T-helper 9 cell (primary cell): ENCODE measurements at places on chromosomes 16 and 17.
A peak's percentile ranks its signal among the peaks of the same experiment; 100 is the strongest.

DNA sequence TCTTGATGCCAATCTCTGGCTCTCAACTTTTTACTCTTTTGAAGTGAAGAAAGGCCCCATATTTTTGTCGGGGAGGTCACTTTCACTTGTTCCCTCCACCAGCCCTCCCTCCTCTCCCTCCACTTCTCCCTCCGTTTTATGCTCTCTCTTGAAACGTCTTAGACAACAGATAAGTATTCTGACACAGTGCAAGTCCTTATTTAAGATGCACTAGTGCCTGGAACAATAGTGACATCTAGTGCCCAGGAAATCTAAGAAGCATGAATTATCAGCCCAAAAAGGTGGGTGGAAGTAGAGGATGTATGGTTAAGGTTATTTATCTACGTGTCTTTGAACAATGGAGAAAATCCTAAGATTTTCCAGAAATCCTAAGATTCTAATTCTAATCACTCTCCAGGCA, 17.9 kb downstream of the PSME3IP1 start:
- DNase-seq: no peak

DNA sequence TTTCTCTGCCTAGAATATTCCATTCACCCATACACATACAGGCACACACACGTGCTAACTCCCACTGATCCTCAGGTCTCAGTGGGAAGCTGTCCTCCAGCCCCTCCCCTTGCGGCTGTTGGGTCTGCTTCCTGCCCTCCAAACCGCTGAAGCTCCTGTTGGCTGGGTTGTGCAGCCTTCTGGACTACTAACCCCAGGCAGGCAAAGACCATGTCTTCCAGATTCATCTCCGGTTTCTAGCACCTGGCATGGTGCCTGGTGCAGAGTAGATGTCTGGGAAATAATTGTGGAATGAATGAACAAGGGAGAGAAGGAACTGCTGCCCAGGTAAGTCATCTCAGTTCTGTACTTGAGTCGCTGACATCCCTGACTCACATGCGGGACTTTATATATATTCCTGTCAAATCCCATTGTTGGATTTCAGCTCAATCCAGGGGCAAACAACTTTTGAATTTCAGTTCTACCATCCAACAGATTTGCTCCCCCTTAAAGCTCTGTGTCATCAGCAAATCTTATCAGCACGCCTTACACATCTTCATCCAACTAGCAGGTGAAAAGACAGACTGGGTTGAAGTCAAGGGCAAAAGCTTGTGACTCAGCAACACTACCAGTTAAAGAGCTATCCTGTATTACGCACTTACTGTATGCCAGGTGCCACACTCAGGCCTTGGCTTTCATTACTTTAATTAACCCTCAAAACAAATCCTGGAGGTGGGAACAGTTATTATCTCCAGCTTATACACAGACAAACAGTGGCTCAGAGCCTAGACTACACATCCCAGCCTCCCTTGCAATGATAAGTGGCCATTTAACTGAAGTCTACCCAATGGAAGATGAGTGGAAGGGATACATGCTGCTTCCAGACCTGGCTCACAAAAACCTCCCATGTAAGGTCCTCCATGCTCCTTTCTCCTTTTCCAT, 51.1 kb downstream of the SRCIN1 start:
- DNase-seq: no peak

GRCh38 chr17:36657763-36658490, 56.5 kb downstream of the MRM1 start:
- no peak for DNase-seq

- DNase-seq: peak; percentile 63
These were observed 72.2 kb downstream of the ZNF778 start for GRCh38 chr16:89289428-89290395.

DNA sequence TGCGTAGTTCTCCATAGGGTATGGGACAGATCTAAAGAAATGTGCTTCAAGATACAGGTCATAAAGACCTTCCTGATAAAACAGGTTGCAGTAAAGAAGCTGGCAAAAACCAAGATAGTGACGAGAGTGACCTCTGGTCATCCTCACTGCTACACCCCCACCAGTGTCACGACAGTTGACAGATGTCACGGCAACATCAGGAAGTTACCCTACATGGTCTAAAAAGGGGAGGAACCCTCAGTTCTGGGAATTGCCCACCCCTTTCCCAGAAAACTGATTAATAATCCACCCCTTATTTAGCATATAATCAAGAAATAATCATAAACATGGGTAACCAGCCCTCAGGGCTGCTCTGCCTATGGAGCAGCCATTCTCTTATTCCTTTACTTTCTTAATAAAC, 46.3 kb downstream of the CLEC19A start:
- DNase-seq: no peak

GRCh38 chr16:5885521-5885920, 787.9 kb upstream of the EEF2KMT start:
- DNase-seq: no peak

- DNase-seq: no peak
These were observed 3.3 kb upstream of the CACNG5 start for GRCh38 chr17:66831383-66832210.

- DNase-seq: no peak
These were observed 231.1 kb downstream of the SOX9 start for GRCh38 chr17:72351884-72352346.

DNA sequence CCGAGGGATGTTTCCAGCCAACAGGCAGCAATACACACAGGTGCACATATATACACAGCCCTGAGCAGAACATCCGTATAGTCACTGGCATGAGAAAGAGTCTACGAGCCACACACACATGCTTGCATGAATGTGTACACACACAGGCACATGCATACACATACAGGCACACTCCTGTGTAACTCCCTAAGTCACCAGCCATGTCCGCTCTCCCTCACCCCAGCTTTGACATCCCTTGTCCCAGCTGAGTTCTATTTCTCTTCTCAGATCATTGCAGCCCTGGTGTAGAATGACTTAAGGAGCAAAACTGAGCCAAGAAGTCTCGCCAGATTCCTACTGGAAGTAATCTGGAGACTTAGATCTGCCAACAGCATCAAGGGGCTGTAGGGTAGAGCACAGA, 13.1 kb downstream of the CDRT4 start:
- no peak for DNase-seq

- no peak for DNase-seq
These were observed 643.7 kb downstream of the MAF start for GRCh38 chr16:78956859-78957258.

DNA sequence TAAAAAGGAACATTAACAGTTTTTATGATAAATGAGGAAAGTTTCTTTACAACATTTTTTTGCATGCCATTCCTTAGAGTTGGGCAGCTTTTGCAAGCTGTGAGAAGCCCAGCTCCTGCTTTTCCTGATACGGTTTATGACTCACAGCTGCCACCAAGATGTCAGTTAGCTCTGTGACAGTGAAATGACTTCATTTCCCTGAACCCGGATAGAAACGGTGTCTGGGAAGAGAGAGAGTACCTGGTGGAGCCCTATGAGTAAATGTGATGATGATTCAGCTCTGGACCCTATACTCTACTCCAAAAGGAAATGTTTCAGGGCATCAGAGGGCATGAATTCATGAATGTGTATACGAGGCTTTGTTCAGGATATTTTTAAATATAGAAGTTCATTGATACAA, 366.3 kb upstream of the HSBP1 start:
- DNase-seq: no peak

DNA sequence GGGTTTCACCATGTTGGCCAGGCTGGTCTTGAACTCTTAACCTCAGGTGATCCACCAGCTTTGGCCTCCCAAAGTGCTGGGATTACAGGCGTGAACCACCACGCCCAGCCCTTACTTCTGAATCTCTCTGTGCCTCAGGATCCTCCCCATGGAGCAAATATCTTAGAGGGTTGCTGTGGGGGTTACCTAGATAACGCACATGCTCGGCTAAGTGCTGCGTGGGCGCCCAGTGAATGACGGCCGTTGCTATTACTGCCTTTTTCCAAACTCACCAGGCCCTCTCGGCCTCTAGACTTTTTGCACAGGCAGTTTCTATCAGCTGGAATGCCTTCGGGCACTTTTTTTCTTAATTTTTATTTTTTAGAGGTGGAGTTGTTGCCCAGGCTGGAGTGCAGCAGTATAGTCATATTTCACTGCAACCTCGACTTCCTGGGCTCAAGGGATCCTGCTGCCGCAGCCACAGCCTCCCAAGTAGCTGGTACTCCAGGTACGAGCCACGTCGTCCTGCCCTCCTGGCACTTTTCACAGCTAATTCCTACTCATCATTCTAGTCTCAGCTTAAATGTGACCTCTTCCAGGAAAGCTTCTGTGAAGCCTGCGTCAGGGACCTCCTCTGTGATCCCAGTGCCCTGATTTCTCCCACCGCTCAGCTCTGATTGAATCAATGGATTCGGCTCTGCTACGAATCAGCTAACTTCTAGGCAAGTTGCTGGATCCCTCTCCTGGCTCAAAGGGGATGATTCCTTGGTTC, 8.6 kb downstream of the CCDC102A start:
- DNase-seq: no peak

DNA sequence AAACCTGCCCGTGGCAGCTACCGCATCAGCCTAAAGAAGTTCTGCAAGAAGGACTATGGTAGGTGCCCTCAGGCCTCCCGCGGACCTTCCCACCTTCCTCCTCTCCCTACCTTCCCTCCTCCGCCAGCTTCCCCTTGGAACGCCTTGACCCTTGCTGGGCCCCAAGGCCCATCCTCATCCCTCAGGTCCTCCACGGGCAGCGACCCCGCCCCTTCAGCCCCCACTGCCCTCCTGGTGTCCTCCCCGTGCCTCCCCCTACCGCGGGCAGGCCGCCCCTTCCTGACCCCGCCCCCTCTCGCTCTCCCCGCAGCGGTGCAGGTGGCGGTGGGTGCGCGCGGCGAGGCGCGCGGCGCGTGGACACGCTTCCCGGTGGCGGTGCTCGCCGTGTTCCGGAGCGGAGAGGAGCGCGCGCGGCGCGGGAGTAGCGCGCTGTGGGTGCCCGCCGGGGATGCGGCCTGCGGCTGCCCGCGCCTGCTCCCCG, 1.4 kb upstream of the TBC1D24 start:
- no peak for DNase-seq

- peak; percentile 28 for DNase-seq
These were observed 232.8 kb downstream of the SEC14L1 start for GRCh38 chr17:77373299-77374169.

DNA sequence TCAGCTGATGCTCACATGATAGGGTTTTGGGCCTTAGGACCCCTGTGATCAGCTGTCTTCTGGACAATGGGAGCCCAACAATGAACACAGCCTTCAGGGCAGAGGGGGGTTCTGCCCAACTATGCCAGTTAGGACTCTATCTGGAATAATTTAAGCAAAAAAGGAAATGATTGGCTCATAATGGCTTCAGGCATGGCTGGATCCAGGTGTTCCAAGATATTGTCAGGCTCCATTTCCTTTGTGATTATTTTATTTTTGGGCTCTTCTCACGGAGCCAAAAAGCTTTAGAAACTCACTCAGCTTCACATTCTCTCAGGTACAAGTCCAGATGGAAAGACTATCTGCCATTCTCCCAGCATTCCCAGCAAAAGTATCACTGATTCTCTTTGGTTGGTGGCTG, 2.9 kb upstream of the MT2A start:
- DNase-seq: no peak

- DNase-seq: no peak
These were observed 113.3 kb downstream of the FTO start for GRCh38 chr16:53817117-53817755.

GRCh38 chr17:63697341-63698286, 2.3 kb downstream of the LIMD2 start:
- peak; percentile 76 for DNase-seq

- DNase-seq: no peak
These were observed 72.0 kb downstream of the MSI2 start for GRCh38 chr17:57328109-57328882.

DNA sequence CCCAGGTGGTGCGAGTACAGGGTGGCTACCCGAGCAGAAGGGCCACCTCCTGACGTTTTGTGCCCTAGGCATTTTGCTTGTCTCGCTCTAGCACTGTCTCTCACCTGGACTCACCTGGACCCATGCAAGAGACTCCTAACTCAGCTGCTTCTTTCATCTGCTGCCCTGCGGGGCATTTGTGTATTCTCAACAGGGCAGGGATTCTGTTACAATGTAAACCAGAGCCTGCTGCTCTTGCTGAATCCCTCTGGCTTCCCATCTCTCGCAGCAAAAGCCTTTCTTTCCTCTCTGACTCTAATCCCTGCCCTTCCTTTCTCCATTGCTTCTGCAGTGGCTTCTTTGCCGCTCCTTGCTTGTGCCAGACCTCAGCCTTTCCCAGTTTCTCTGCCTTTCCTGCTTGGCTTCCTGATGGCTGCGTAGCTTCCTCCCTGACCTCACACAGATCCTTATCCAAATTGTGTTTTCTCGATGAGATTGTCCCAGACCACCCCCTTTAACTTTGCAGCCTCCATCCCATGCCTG, 10.2 kb downstream of the ARSG start:
- no peak for DNase-seq

GRCh38 chr16:84075376-84075775, 32.8 kb upstream of the SLC38A8 start:
- DNase-seq: no peak

DNA sequence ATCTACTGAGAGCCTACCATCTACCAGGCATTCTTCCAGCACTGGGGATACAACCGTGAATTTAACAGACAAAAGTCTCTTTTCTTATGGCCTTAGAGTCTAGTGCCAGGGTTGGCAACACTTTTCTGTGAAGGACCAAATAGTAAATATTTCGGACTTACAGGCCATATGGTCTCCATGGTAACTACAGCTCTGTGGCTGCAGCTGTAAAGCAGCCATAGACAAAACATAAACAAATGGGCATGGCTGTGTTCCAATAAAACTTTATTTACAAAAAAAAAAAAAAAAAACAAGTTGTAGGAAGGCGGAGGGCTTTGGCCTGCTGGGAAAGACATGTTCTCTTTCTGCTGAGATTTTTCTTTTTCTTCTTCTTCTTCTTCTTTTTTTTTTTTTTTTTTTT, 98.7 kb downstream of the ABCC12 start:
- DNase-seq: no peak

- DNase-seq: no peak
These were observed at the start of gene CLDN6 for GRCh38 chr16:3017794-3018506. Gene CLDN6 (minus strand): TSS chr16:3018183. CDS start chr16:3016021, 2,162 bp downstream.

DNA sequence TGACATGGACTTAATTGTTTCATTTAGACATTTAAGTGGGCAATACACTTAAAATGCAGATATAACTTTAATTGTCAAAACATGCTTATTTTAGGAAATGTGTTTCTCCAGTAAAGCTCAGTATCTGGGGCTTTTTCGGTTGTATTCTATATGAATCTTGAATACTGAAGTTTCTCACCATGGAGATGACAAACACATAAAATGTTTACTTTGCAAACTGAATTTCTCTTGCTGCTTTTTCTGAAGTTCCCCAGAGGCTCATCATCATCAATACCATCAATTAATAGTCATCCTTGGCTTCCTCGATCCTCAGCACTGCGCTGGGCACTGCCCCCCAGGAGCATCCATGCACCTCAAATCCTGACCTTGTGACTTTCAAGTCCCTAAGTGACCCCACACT, 227.3 kb downstream of the WWOX start:
- DNase-seq: no peak

DNA sequence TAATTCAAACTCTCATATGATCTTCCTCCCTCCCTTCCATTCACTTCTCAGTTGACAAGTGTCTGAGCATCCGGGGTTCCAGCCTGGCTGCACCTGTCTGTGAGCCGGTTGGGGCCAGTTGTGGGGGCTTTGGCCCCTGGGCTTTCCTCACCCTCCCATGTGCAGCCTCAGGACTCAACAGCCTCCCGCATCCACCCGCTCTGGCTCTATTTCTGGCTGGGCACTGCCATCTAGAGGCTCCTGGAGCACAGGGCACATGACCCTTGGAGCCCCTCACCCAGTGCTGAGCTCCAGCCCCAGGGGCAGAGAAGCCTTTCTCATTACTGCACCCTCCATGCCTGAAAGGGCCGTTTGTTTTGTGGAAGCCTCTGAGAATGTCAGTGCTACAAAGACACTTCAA, 43.3 kb downstream of the HAPSTR1 start:
- peak; percentile 41 for DNase-seq
